ENCODE measurements at places on chromosomes 16 and 17.

- no peak for DNase-seq
These were observed 1.9 kb upstream of the DNASE1 start for GRCh38 chr16:3652373-3653195.

DNA sequence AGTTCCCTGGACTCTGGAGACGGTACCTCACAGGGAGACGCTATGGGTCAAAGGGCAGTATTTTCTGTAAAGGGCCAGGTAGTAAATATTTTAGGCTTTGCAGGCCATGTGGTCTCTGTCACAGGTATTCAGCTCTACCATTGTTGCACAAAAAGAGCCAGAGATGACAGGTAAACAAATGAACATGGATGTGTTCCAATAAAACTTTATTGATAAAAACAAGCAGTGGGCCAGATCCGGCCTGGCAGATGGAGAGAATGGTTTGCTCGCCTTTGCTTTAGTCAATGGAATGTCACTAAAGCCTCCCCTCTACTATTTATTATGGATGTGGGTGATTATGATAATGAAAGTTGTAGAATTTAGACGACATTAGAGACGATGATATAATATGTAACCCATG lies 8.9 kb upstream of the SLC5A11 start:
- no peak for DNase-seq

DNA sequence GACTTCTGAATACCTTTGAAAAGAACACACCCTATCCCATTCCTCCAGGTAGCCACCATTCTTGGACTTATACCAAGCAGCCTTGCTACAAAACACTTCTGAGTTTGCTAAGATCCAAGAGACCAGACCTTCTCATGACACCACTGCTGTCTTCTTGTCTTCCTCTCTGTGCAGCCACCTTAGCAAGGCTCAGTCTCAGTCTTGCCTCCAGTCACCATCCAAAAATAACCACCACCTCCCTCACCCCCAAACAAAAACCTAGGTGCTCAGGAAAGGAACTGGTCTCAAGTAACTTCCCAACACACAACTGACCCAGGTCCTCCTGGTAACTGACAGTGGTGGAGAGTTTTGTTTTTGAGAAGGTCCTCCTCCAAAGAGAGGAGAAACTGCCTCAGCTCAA lies 90.9 kb upstream of the CORO6 start:
- no peak for DNase-seq

DNA sequence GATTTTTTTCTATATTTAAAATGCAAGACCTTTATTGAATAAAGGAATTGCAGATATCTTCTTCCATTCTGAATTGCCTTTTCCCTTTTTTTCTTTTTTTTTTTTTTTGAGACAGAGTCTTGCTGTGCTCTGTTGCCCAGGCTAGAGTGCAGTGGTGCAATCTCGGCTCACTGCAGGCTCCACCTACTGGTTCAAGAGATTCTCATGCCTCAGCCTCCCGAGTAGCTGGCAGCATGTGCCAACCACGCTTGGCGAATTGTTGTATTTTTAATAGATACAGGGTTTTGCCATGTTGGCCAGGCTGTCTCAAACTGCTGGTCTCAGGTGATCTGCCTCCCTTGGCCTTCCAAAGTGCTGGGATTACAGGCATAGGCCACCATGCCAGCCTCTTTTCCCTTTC lies 151.5 kb downstream of the CEP112 start:
- DNase-seq: no peak

GRCh38 chr17:41343029-41343428 lies 7.6 kb downstream of the KRT33A start:
- DNase-seq: no peak

GRCh38 chr17:58336456-58337209 lies 8.0 kb upstream of the TSPOAP1 start:
- DNase-seq: peak; percentile 28

GRCh38 chr17:45581860-45582259 lies 91.3 kb upstream of the PLEKHM1 start:
- DNase-seq: no peak

- no peak for DNase-seq
These were observed 30.9 kb upstream of the PHB1 start for GRCh38 chr17:49445591-49445990.

- DNase-seq: no peak
These were observed 2.3 kb upstream of the CDH11 start for GRCh38 chr16:65124212-65124548.

DNA sequence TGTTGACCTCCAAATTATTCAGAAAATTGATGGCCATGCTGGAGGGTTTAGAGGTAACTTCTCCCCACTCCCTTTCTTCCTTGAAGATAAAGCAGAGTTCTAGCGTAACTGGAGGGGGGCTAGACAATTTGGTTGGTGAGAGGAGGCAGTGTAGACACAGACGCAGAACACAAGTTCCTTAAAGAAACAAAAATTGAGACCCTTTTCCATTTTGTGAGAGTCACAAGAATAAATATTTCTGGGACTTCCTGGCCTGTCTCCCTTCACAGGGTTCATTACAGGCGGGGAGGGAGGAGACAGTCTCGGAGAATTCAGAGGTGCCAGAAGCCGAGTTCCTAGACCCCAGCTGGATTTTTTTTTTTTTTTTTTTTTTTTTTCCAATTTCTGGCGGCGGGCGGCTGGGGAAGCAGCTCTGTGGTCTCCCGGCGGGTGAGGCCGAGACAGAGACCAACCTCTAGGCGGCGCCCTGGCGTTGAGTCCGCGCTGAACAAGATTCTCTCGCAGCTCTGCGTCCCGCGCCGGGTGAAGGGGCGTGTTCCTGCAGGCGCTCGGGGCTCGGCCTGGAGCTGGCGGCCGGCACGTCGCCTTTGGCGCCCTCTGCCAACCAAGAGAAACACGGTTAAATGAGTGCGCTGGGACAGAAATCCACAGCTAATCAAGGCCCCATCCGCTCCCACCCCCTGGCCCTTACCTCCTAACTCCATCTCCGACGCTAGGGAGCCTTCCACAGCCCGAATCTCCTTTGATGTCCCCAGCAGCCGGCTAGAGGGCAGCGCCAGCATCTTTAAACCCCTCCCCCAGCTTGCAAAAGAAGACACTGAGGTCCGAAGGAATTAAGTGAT lies 10.2 kb upstream of the HOXB9 start:
- no peak for DNase-seq

DNA sequence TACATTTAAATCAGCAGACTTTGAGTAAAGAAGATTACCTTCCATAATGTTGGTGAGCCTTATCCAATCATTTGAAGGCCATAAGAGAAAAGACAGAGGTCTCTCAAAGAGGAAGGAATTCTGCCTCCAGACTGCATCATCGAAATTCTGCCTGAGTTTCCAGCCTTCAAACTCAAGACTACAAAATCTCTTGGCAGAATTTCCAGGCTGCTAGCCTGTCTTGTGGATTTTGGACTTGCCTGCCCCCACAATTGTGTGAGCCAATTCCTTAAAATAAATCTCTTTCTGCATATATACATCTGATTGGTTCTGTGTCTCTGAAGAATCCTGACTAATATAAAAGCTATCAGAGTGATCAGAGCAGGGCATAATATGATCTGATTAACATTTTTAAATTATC lies 216.6 kb upstream of the CPHXL start:
- DNase-seq: no peak

DNA sequence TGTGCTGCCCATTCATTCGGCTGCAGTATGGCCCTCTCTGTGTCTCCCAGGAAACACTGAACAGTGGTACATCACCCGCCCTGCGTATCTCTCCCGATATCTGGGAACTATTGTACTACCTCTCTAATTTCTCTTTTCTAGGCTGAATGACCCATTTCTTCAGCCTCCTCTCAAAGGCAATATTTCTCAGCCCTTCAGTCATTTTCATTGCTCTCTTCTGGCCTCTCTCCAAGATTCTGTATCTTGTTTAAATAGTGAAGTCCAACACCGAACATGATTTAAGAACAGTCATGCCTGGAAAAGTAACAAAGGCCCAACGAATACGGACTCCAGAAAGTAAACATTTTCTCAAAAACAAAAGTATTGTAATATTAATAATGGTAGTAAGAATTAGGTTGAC lies 220.1 kb downstream of the ZFHX3 start:
- no peak for DNase-seq

DNA sequence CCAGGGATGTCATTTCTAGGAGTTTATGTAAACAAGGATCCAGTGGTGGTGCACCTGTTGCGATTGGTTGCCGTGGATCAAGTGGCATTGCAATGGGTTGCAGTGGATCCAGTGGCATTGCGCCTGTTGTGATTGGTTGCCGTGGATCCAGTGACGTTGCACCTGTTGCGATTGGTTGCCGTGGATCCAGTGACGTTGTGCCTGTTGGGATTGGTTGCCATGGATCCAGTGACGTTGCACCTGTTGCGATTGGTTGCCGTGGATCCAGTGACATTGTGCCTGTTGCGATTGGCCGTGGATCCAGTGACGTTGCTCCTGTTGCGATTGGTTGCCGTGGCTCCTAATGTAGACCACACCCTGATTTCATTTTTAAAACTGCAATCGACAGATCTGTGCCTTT lies 56.2 kb upstream of the CRISPLD2 start:
- DNase-seq: no peak

DNA sequence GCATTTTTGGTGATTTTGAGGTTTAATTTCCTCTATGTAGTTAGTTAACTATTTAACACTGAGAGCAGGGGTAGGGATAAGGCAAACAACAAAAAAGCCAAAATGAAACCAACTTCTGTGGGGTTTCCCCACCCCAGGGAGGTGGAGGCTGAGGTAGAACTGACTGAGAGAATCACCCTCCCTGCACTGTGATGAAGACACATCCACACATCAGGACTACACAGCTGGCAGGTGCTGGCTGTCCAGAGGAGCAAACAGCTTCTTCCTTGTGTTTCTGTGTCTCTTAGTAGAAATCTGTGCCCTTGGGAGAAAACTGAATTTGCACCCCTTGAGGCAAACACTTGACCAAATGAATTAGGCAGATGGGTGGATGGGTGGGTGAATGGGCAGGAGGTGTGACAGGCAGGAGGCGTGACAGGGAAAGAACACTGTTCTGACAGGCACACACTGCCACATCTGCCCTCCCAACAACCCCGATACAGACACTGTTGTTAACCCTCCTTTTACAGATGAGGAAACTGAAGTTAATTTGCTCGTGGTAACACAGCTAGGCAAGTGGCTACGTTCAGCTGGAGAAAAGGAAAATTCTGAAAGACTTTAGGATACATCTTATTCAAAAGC lies 62.9 kb upstream of the AMZ2 start:
- DNase-seq: no peak

Data from GM04503 (cell line).